ENCODE measurements at places on chromosomes 3 and 15. TPM values are rescaled to one million over a fixed set of nuclear protein-coding genes. Genes with fewer than 3 reads are reported as not detected.

SLC9C1 gene
- polyA plus RNA-seq = not detected

DNA sequence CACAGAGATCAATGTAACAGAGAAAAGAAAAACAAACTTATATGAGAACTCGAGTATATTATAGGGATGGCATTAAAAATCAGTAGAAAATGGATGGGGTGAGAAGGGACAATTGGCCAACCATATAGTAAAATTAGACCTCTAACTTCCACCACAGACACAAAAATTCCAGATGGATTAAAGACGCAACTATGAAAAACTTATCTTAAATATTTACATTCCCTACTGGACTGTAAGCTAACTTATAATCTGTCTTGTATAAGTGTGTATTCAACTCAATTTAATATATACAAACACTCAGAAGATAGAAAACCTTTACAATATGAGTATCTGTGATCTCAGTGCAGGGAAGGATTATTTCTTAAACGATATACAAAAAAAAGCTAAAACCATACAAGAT is 3.0 kb downstream of the MFAP1 start:
- DNase-seq = no peak

- DNase-seq = no peak
These were observed 9.7 kb downstream of the STOML1 start for GRCh38 chr15:73982222-73982962.

DNA sequence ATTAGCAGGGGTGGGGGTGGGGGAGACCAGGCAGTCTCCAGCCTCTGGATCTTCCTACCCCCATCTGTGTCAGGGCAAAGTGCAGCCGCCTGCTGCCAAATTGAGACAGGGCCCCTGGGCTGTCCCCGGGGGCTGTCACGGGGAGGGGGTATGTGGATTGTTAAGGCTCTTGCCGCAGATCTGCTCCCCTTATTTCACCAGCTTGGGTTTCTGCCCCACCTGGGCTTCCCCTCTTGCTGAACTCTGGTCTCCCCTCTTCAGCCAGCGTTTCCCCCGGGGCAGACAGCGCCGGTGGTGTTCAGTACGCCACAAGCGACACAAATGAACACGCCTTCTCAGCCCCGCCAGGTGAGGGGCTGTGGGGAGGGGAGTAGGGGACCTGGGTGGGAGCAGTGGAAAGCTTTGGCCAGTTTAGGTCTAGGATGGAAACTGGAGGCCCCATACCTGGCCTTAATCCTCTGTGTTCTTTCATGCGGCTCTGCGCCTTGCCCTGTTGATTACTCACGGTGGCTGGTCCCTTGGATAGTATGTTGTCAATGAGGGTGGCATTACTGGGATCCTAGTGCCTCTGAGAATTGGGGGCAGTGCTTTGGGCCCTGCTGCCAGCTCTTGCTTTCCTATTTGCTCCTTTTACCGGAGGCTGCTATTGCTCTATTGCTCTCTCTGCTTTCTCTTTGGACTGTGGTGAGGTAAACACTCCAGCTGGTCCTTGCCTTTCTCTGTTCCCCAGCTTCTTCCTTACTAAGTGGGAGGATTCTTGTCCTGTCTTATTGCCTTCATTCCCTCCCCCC is 1.7 kb downstream of the EIF4G1 start:
- no peak for DNase-seq

Measured in keratinocyte (primary cell).